ENCODE measurements at places on chromosomes 16 and 17. TPM values are rescaled to one million over a fixed set of nuclear protein-coding genes. Genes with fewer than 3 reads are reported as not detected.

The TPSD1 gene
- total RNA-seq = not detected

The FOXN1 gene
- not detected for total RNA-seq

The WNT3 gene
- total RNA-seq = 4.9 TPM

The TAOK1 gene
- total RNA-seq = 17.3 TPM

The OR3A2 gene
- not detected for total RNA-seq

The NPIPA3 gene
- 1.4 TPM for total RNA-seq

The STX1B gene
- 1.5 TPM for total RNA-seq

The NPIPA1 gene
- 10.9 TPM for total RNA-seq

The ZG16 gene
- total RNA-seq = not detected

The CRHR1 gene
- total RNA-seq = not detected

The NTN3 gene
- not detected for total RNA-seq

The TBC1D3I gene
- total RNA-seq = not detected

The ALDH3A1 gene
- 27.9 TPM for total RNA-seq

- peak overlapping the region; percentile 80 for H3K4me3 ChIP-seq
- peaks cover 54% of the 10 kb centered on the region for H3K4me1 ChIP-seq
- peak; percentile 76 for DNase-seq
- H3K27ac ChIP-seq = peak overlapping the region; percentile 73
Observed at GRCh38 chr17:57954397-57955182, 622 bp downstream of the CUEDC1 start.

GRCh38 chr17:45160447-45161287, 1.0 kb upstream of the HEXIM2 start:
- peak overlapping the region; percentile 91 for H3K27ac ChIP-seq
- peaks cover 40% of the 10 kb centered on the region for H3K4me1 ChIP-seq
- peak overlapping the region; percentile 83 for H3K4me3 ChIP-seq
- no peaks in the 10 kb centered on the region for H3K27me3 ChIP-seq
- no peaks in the 10 kb centered on the region for H3K36me3 ChIP-seq

- H3K36me3 ChIP-seq = no peaks in the 10 kb centered on the region
- H3K4me1 ChIP-seq = no peaks in the 10 kb centered on the region
- H3K4me3 ChIP-seq = no peak overlapping the region
Observed at GRCh38 chr17:2020721-2021120, 4.4 kb downstream of the RTN4RL1 start.

DNA sequence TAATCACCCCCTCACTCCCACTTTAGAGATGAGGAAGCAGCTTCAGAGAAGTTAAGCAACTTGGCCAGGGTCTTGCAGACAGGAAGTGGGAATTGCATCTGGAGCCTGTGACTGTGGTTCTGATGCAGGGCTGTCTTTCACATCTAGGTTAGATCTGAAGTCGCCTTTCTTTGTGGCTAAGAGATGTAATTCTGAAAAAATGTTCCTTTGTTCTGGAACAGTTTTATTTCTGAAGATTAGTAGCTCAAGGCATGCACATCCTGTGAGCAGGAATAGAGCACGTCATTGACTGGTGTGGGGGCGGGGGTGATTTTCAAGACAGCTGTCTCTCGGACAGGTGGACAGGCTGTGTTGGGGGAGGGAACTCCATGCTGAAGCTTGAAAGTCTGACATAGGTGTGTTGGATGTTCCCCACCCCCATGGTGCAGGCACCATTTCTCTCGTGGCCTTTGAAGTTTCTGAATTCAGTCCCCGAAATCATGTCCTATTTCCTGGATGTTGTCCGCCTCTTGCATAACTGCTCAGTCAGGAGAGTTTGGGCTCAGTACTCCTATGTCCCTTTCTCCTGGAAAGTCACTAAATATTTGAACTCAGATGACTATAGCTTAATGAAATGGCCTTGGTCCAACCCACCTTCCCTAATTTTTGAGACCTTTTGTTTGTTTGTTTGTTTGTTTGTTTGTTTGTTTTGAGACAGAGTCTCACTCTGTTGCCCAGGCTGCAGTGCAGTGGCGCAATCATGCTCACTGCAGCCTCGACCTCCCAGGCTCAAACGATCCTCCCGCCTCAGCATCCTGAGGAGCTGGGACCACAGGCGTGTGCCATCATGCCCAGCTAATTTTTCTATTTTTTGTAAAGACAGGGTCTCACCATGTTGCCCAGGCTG, 21.0 kb upstream of the HERPUD1 start:
- peak; percentile 2 for DNase-seq
- no peak overlapping the region for H3K4me3 ChIP-seq
- no peak overlapping the region for H3K27ac ChIP-seq

- H3K27ac ChIP-seq = no peak overlapping the region
- peaks cover 30% of the 10 kb centered on the region for H3K4me1 ChIP-seq
- H3K4me3 ChIP-seq = no peak overlapping the region
- DNase-seq = no peak
- H3K27me3 ChIP-seq = no peaks in the 10 kb centered on the region
- H3K36me3 ChIP-seq = no peaks in the 10 kb centered on the region
Observed at GRCh38 chr16:69405757-69406156, 18.7 kb upstream of the CYB5B start.

DNA sequence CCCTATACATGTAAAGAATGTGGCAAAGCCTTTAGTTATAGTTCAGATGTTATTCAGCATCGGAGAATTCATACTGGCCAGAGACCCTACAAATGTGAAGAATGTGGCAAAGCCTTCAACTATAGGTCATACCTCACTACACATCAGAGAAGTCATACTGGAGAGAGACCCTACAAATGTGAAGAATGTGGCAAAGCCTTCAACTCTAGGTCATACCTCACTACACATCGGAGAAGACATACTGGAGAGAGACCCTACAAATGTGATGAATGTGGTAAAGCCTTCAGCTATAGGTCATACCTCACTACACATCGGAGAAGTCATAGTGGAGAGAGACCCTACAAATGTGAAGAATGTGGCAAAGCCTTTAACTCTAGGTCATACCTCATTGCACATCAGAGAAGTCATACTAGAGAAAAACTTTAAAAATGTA, 42.5 kb downstream of the ZNF267 start:
- H3K4me3 ChIP-seq = peak overlapping the region; percentile 9
- H3K4me1 ChIP-seq = no peaks in the 10 kb centered on the region
- no peak for DNase-seq
- H3K27ac ChIP-seq = no peak overlapping the region
- H3K36me3 ChIP-seq = peaks cover 93% of the 10 kb centered on the region

GRCh38 chr17:19306160-19307111, 56.1 kb downstream of the B9D1 start:
- DNase-seq = no peak
- no peaks in the 10 kb centered on the region for H3K27me3 ChIP-seq
- H3K36me3 ChIP-seq = peaks cover under 1% of the 10 kb centered on the region
- H3K4me3 ChIP-seq = no peak overlapping the region

DNA sequence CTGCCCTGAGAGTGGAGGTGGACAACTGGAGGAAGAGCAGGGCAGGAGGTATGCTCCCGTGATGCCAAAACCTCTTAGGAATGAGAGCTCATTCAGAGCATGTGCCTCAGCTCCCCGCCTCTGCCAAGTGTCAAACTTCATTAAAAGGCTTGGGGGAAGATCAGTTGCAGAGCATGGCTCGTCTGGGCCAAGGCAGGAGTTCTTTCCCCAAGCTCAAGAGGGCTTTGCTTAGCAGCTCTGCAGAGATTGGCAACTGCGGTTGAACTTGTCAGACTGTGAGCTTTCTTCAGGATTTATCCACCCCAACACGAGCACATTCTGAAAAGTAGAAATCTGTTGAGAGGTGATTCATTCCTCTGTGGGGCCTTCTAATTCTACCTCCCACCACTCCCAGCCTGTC, 248.1 kb downstream of the HS3ST3A1 start:
- no peaks in the 10 kb centered on the region for H3K4me1 ChIP-seq
- peaks cover 7% of the 10 kb centered on the region for H3K27me3 ChIP-seq
- no peak overlapping the region for H3K27ac ChIP-seq
- no peaks in the 10 kb centered on the region for H3K36me3 ChIP-seq

- no peak overlapping the region for H3K4me3 ChIP-seq
- no peak overlapping the region for H3K27ac ChIP-seq
- no peaks in the 10 kb centered on the region for H3K4me1 ChIP-seq
- no peaks in the 10 kb centered on the region for H3K36me3 ChIP-seq
Observed at GRCh38 chr17:80446645-80447405, 29.6 kb downstream of the NPTX1 start.

GRCh38 chr17:58161566-58161965, 5.2 kb upstream of the OR4D2 start:
- H3K4me3 ChIP-seq = no peak overlapping the region
- no peak for DNase-seq
- H3K27me3 ChIP-seq = peaks cover 84% of the 10 kb centered on the region
- no peaks in the 10 kb centered on the region for H3K4me1 ChIP-seq
- H3K27ac ChIP-seq = no peak overlapping the region

DNA sequence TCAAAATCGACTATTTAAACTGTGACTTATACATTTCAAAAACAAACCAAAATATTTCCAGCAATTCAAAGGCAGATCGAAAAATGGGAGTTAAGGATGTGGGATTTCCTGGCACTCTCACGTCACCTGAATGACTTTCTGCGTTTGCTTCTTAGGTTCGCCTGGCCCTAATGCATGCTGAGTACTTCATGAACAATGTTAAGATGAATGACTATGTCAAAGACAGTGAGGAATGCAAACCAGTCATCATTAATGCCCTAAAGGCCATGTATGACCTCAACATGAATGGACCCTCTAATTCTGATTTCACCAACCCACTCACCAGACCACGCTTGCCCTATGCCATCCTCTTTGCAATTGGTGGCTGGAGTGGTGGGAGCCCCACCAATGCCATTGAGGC, 7.3 kb downstream of the KLHL10 start:
- DNase-seq = peak; percentile 30
- no peak overlapping the region for H3K4me3 ChIP-seq
- H3K36me3 ChIP-seq = no peaks in the 10 kb centered on the region
- no peaks in the 10 kb centered on the region for H3K4me1 ChIP-seq

GRCh38 chr16:85812031-85812807, 12.7 kb downstream of the COX4I1 start:
- no peaks in the 10 kb centered on the region for H3K27me3 ChIP-seq
- H3K27ac ChIP-seq = no peak overlapping the region
- no peak overlapping the region for H3K4me3 ChIP-seq
- H3K36me3 ChIP-seq = no peaks in the 10 kb centered on the region
- H3K4me1 ChIP-seq = no peaks in the 10 kb centered on the region

DNA sequence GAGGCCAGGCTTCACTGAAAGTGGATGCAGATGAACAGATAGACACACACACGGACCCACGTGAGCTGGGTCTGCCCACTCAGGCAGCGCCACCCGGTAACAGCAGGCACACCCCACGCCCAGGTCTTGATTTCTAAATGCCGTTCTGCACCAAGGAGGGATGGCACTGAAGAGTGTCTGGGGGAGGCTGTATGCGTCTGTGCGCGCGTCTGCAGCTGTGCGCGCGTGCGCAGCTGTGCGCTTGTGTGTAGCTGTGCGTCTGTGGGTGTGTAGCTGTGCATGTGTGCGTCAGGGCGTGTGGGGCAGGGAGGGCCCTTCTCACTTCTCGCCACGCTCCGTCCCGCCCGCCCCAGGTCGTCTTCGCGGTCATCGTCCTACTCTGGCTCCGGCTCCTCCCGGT, 15.5 kb upstream of the IL17C start:
- no peak for DNase-seq
- no peaks in the 10 kb centered on the region for H3K36me3 ChIP-seq
- H3K4me1 ChIP-seq = no peaks in the 10 kb centered on the region
- H3K4me3 ChIP-seq = no peak overlapping the region

DNA sequence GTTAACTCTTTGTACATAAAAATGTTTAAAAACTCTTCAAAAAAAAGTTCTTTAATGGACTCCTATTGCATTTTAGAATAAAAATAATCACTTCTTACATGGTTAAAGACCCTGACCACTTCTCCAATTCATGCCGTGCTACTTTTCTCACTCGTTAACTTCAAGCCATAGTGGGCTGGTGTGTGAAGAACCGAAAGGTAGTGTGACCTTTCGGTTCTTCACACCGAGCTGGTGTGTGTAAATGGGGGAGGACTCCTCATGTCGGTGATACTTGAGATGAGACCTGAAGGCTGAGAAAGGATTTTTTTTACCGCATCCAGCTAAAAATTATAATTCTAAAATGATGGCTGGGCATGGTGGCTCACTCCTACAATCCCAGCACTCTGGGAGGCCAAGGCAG, 22.1 kb downstream of the RFFL start:
- H3K27ac ChIP-seq = no peak overlapping the region
- no peaks in the 10 kb centered on the region for H3K27me3 ChIP-seq
- H3K4me1 ChIP-seq = no peaks in the 10 kb centered on the region
- H3K4me3 ChIP-seq = no peak overlapping the region
- H3K36me3 ChIP-seq = no peaks in the 10 kb centered on the region

- no peaks in the 10 kb centered on the region for H3K4me1 ChIP-seq
- no peaks in the 10 kb centered on the region for H3K27me3 ChIP-seq
- no peak overlapping the region for H3K4me3 ChIP-seq
- peaks cover 8% of the 10 kb centered on the region for H3K36me3 ChIP-seq
Observed at GRCh38 chr16:88599825-88600538, 29.8 kb downstream of the ZC3H18 start.

- H3K27ac ChIP-seq = no peak overlapping the region
- peaks cover 33% of the 10 kb centered on the region for H3K36me3 ChIP-seq
- H3K27me3 ChIP-seq = no peaks in the 10 kb centered on the region
- no peak for DNase-seq
Observed at GRCh38 chr17:17809531-17810083, 27.2 kb downstream of the SREBF1 start.

GRCh38 chr17:17701658-17702057, 20.4 kb downstream of the RAI1 start:
- H3K4me3 ChIP-seq = no peak overlapping the region
- H3K27ac ChIP-seq = no peak overlapping the region
- H3K27me3 ChIP-seq = no peaks in the 10 kb centered on the region

DNA sequence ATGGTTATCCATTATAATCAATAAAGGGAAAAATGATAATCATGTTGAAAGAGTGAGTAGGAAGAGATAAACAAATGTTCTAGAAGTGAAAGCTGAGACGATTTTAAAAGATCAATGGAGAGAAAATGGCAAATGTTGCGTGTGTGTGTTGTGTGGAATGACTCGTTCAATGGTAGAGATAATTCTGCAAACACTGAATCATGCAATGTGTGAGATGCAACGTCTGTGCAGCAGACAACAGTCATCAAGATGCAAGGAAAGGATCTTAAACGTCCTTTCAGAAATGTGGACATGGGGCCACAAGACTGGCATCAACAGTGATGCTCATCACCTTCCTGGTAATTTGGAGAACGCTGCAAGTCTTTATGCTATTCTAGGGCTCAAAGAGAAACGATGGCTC, 124.4 kb downstream of the CDYL2 start:
- H3K27me3 ChIP-seq = no peaks in the 10 kb centered on the region
- H3K27ac ChIP-seq = no peak overlapping the region
- no peaks in the 10 kb centered on the region for H3K36me3 ChIP-seq
- H3K4me1 ChIP-seq = no peaks in the 10 kb centered on the region
- H3K4me3 ChIP-seq = no peak overlapping the region
- no peak for DNase-seq

- H3K4me1 ChIP-seq = peaks cover 26% of the 10 kb centered on the region
- H3K36me3 ChIP-seq = no peaks in the 10 kb centered on the region
- no peaks in the 10 kb centered on the region for H3K27me3 ChIP-seq
- DNase-seq = no peak
- no peak overlapping the region for H3K27ac ChIP-seq
- no peak overlapping the region for H3K4me3 ChIP-seq
Observed at GRCh38 chr16:66619534-66620428, 15.3 kb downstream of the CMTM3 start.

DNA sequence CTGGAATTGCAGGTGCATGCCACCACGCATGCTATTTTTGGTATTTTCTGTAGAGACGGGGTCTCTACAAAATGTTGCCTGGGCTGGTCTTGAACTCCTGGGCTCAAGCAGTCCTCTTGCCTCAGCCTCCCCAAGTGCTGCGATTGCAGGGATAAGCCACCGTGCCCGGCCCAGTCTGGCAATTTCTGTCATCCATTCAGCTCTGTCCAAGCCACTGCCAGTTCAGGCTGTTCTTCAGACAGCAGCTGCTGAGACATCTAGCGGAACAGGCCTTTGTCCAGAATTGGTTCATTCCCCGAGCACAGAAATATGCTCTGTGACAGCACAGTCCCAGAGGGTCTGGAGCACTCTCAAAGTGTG, 5.4 kb downstream of the SLC47A1 start:
- H3K4me3 ChIP-seq = no peak overlapping the region
- no peaks in the 10 kb centered on the region for H3K4me1 ChIP-seq
- H3K36me3 ChIP-seq = no peaks in the 10 kb centered on the region
- H3K27ac ChIP-seq = no peak overlapping the region
- H3K27me3 ChIP-seq = peaks cover 9% of the 10 kb centered on the region

All from PC-3 (cell line).